ENCODE measurements at places on chromosomes 16 and 17. TPM values are rescaled to one million over a fixed set of nuclear protein-coding genes. Genes with fewer than 3 reads are reported as not detected.

Gene PPP1R27
- total RNA-seq = not detected

Gene ARHGAP23
- total RNA-seq = 59.2 TPM

DNA sequence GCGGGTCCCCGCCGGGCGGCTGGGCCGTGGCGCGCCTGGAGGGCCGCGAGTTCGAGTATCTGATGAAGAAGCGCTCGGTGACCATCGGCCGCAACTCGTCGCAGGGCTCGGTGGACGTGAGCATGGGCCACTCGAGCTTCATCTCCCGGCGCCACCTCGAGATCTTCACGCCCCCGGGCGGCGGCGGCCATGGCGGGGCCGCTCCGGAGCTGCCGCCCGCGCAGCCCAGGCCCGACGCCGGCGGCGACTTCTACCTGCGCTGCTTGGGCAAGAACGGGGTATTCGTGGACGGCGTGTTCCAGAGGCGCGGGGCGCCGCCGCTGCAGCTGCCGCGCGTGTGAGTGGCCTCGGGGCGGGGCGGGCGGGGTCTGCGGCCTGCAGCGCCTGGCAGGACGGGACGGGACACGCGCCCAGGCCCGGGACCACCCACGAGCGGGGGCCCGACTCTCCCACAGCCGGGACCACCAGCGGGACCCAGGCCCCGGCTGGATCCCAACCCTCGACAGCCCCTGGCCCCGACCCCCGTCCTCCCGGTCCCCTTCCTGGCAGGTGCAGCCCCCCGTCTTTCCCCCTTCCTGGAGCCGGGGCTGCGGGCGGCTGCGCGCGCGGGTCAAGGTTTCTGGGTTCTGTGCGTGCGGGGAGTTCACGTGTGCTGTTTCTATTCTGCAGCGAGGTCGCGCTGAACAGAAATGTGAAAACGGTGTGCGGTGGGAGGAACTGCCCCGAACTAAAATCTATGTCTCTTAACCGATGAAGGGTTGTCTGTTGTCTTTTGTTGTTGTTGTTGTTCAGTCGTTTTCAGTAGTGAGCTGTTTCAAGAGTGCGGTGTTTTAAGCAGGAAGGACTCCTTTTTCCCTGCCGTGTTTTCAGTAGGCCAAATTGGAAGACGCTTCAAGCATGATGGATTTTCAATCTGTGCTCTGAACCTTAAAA is 705 bp downstream of the FOXK2 start:
- peak overlapping the region; percentile 95 for H3K27ac ChIP-seq
- peaks cover 13% of the 10 kb centered on the region for H3K4me1 ChIP-seq
- H3K4me3 ChIP-seq = peak overlapping the region; percentile 90
- H3K36me3 ChIP-seq = no peaks in the 10 kb centered on the region
- no peaks in the 10 kb centered on the region for H3K27me3 ChIP-seq

DNA sequence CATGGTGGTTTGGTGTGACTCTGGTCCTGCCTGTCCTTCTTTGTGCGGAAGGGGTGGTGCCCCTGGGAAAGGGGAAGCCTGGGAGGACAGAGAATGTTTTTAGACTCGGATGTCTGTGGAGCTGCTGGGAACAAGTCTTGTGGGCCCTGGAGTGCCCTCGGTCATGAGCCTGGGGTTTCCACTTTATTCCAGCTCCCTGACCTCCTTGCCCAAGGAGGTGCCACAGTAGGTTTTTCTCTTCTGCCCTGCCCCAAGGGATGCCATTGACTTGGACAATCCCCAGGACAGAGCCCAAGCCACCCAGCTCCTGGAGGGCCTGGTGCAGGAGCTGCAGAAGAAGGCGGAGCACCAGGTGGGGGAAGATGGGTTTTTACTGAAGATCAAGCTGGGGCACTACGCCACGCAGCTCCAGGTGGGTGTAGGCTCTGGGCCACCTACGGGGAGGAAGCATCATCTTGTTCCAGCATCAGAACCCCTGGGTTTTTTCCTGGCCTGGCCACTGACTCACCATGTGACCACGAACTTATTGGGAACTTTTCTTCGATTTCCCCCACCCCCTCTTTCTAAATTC is 1.4 kb downstream of the STAT5A start:
- no peaks in the 10 kb centered on the region for H3K36me3 ChIP-seq
- DNase-seq = no peak
- H3K27me3 ChIP-seq = no peaks in the 10 kb centered on the region
- peak overlapping the region; percentile 80 for H3K27ac ChIP-seq
- H3K4me1 ChIP-seq = peaks cover 5% of the 10 kb centered on the region
- H3K4me3 ChIP-seq = no peak overlapping the region

DNA sequence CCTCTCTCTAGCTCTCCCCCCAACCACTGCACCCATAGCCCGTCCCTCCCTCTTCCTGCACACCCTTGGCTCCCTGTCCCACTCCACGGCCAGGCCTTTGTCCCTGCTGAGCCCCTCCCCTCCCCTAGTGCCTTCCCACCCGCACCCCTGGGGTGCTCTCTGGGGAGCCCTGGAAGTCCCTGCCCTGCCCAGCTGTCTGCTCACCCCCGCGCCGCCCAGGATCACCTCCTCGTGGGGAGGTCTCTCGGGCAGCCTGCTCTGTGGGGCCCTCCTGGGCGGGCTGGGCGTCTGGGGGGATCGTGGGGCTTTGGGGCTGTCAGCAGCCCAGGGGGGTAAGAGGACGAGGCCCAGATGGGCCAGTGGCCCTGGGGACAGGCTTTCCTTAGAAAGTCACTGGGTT is 18.1 kb downstream of the CACNA1H start:
- H3K4me1 ChIP-seq = no peaks in the 10 kb centered on the region
- H3K27ac ChIP-seq = no peak overlapping the region
- no peaks in the 10 kb centered on the region for H3K27me3 ChIP-seq
- no peaks in the 10 kb centered on the region for H3K36me3 ChIP-seq

GRCh38 chr16:740459-740763 is 386 bp downstream of the CIAO3 start:
- no peak for DNase-seq
- peak overlapping the region; percentile 92 for H3K4me3 ChIP-seq
- H3K4me1 ChIP-seq = peaks cover 6% of the 10 kb centered on the region

Gene EFNB3
- total RNA-seq = 4.9 TPM

Gene PYY
- not detected for total RNA-seq

Gene GNG13
- not detected for total RNA-seq

DNA sequence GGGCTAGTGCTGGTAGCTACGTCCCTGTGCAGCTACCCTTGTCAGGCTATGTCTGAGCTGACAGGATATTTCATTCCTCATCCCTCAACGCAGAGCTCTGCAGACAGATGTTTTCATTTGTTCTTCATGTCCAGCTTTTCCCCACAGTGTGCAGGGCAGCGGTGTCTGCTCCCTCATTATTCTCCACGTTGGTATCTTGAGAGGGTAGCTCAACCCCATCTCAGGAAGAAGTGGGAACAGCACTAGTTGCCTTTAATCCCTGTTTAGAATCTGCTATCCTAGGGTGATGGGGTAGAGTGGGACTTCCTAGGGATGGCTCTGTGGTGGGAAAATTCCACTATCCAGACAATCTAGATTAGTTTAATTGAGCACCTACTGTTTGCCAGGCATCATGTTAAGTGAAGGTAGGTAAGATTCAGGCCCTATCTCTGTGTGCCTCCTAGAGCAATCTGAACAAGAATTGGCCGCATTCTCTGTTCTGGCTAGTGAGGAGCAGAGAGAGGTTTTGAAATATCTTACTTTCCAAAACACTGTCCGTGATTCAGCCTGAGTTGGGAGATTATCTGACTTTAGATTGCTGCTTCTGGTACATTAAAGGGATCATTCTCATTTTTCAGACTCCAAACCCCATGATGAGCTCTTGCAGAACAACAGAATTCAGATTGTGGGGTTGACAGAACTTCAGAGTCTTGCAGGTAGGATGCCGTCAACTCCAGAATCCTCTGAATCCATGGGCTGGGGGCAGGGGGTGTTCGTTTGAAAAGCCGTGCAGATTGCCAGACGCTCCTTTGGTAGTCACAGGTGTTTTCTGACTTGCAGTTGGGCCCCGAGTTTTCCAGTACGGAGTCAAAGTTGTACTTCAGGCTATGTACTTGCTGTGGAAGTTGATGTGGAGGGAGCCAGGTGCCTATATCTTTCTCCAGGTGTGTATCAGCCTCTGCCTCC is 963 bp downstream of the ALG1 start:
- no peaks in the 10 kb centered on the region for H3K4me1 ChIP-seq
- H3K4me3 ChIP-seq = peak overlapping the region; percentile 85
- no peak for DNase-seq
- peaks cover 3% of the 10 kb centered on the region for H3K36me3 ChIP-seq

- no peak overlapping the region for H3K27ac ChIP-seq
- no peak overlapping the region for H3K4me3 ChIP-seq
- H3K36me3 ChIP-seq = no peaks in the 10 kb centered on the region
- DNase-seq = no peak
- H3K27me3 ChIP-seq = no peaks in the 10 kb centered on the region
- H3K4me1 ChIP-seq = no peaks in the 10 kb centered on the region
Measured at GRCh38 chr17:66351033-66351432, 48.6 kb downstream of the PRKCA start.

Gene CES1
- 77.7 TPM for total RNA-seq

DNA sequence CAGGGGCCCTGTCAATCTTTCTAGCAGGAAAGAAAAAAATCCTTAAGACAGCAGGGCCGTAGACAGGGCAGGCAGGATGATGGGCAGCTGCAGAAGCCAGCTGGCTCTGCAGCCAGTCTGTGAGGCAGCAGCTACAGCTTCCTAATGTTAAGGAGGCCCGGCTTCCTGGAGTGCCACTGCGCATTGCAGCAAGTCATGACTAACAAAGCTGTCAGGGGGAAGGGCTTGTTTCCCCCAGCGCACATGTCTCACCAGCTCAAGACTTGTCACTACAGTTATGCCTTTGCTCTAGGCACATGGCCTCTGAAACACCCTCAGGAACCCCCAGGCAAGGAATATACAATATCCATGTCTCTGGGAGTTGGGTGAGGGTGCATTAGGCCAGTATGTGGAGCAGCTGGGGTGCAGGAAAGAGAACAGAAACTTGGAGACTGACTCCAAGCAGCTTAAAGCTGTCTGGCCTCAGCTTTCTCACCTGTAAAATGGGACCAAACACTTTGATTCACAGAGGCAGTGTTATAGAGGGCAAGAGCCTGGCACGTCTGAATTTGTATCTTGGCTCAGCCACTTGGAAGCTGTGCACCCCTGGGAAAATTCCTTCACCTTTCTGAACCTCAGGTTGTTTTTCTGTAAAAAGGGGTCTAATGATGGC is 220.0 kb downstream of the HAPSTR1 start:
- H3K27me3 ChIP-seq = no peaks in the 10 kb centered on the region
- peaks cover 8% of the 10 kb centered on the region for H3K4me1 ChIP-seq
- peak; percentile 47 for DNase-seq
- H3K27ac ChIP-seq = no peak overlapping the region
- H3K36me3 ChIP-seq = no peaks in the 10 kb centered on the region

Gene EVI2A
- 8.9 TPM for total RNA-seq

DNA sequence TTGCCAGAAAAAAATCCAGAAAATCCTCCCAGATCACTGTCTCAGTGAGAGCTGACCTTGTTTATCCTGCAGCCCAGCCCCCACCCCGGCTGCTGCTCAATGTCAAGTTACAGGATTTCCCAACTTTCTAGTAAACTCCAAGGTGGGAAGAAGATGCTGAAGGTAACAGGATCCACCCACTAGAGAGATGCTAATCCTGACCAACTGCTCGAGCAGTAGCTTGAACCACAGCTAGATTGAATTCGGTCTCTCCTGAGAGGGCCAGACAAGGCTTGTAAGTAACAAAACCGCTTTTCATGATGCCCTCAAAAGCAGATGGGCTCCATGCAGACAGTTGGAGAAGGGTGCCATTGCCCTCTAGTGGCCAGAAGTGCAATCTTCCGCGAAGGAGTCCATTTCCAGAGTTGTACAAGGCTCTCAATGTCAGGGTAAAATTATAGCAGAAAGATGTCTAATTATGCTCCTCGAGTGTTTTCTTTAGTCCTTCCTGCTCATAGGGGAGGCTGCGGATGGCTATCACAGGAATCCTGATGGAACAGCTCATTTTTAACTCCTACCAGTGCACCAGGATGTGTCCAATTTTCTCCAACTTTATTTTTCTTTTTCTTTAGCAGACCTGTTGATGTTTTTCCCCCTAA is 3.9 kb downstream of the CDH11 start:
- H3K36me3 ChIP-seq = peaks cover 41% of the 10 kb centered on the region
- peak; percentile 93 for DNase-seq
- no peak overlapping the region for H3K4me3 ChIP-seq
- peaks cover 23% of the 10 kb centered on the region for H3K27me3 ChIP-seq

DNA sequence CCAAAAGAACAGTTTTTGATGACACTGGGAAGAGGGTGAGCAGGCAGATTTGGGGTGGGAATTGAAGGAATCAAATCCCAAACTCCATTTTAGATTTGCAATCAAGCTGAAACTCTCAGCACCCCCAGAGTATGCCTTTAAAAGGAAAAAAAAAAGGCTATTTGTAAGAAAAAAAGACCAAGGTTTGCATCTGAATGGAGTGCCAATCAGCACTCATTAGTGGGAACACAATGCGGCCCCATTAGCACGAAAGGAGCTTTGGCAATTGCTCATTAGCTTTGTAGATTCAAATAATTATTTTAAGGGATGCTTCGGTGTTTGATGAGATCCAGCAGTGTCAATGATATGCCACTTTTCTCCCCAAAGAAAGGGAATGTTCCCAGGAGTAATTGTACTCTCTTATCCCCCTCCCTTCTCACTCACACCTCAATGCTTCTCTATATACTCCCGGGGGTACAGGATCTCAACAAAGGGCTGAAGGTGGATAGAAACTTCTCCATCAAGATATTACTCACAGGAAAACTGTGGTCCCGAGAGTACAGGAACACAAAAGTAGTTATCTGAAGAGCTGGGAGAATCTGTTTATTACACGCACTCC is 32.2 kb downstream of the CHP2 start:
- H3K36me3 ChIP-seq = no peaks in the 10 kb centered on the region
- no peak overlapping the region for H3K27ac ChIP-seq
- DNase-seq = no peak
- no peaks in the 10 kb centered on the region for H3K27me3 ChIP-seq
- H3K4me1 ChIP-seq = no peaks in the 10 kb centered on the region

DNA sequence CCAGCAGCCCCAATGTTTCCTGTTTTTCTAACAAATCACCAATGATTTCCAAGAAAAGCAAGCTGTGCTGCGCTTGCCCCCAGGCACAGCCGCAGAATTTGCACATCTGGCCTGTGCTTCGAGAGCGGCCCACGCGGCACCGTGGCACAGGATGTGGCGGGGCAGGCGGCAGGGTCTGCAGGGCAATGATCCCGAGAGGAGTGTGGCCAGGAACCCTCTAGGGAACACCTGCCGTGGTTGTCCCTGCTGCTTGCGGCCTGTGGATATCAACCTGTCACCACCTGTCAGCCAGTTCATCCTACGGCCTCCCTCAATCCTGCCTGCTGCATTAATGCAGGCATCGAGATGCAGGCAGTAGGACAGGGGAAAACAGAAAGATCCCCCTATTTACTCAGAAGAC is 24.0 kb downstream of the PIK3R5 start:
- peaks cover 5% of the 10 kb centered on the region for H3K27me3 ChIP-seq
- H3K4me3 ChIP-seq = no peak overlapping the region

Gene NHLRC4
- 8.6 TPM for total RNA-seq

Gene ARL17A
- 18.0 TPM for total RNA-seq

- H3K36me3 ChIP-seq = peaks cover 5% of the 10 kb centered on the region
- H3K4me3 ChIP-seq = no peak overlapping the region
- peaks cover 16% of the 10 kb centered on the region for H3K4me1 ChIP-seq
- peak overlapping the region; percentile 86 for H3K27ac ChIP-seq
- peak; percentile 86 for DNase-seq
- no peaks in the 10 kb centered on the region for H3K27me3 ChIP-seq
Measured at GRCh38 chr16:87461466-87461991, 31.3 kb downstream of the ZCCHC14 start.

Data from lung (tissue), 17 donors.